ENCODE measurements at places on chromosomes 3 and 15.
A peak's percentile ranks its signal among the peaks of the same experiment; 100 is the strongest.

GRCh38 chr3:191492601-191493000 is 31.6 kb downstream of the PYDC2 start:
- DNase-seq: no peak

- no peak for DNase-seq
These were observed 380.7 kb downstream of the PLOD2 start for GRCh38 chr3:145780301-145780700.

- no peak for DNase-seq
These were observed 921.2 kb downstream of the SQOR start for GRCh38 chr15:46556010-46556409.

DNA sequence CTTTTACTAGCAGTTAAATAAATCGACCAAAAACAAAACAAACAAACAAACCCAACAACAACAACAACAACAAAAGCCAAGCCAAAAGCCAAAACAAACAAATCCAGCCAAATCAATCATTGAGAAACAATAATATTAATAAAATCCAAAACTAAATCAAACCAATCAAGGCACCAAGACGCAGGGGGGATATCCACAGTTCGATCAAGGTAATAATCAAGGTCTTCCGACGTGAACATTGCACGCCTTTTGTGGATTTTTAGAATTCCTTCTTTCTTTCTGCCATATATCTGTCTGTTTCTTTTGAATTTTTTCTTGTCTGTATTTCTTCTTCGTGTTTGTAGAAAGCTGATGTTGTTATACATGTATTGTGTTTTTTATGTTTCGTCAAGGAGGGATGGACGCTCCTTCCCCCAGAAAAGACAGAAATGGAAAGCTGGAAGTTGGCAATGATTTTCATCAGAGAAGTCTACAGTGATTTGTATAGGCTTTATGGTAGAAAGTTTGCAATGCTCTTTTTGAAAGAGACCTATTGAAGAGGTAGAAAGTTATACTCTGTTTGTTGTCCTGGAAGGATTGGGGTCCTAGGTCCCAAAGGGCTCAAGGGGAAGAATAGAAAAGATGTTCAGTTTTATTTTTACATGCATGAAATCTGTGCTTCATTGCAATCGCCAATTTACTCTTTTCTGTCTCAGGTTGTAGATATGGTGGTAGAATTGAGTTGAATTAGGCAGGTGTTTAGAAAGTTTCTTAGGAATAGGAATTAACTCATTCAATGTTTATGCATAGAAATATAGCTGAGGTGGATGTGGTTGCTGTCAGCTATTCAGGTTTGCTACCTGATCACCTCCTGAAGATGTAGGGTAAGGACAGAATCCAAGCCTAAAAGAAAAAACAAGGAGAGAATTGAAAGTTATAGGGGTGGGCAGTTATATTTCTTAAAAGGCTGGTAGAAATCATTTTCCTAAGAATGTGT is 1.2 kb downstream of the ARPP21 start:
- peak; percentile 64 for DNase-seq

GRCh38 chr15:71812966-71813722 is 2.8 kb downstream of the NR2E3 start:
- DNase-seq: no peak

DNA sequence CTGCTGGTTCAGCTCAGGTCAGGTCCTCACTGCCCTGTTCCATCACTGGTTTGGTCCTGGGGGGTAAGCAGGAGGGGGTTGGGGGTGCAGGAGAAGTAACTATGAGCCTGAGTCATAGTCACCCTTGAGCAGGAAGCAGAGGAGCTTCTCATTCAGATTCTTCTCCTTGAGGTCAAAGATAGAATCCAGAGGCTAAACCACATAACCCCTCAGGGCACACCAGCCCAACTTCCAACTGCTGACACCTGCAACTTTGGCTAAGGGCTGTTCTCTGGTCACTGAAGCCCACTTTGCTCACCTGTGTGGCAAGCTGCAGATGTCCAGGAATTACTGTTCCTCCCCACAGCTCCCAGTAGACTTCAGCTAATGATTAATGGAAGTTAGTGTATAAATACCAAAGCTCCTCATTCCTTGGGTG is 48.8 kb upstream of the LRRFIP2 start:
- no peak for DNase-seq

DNA sequence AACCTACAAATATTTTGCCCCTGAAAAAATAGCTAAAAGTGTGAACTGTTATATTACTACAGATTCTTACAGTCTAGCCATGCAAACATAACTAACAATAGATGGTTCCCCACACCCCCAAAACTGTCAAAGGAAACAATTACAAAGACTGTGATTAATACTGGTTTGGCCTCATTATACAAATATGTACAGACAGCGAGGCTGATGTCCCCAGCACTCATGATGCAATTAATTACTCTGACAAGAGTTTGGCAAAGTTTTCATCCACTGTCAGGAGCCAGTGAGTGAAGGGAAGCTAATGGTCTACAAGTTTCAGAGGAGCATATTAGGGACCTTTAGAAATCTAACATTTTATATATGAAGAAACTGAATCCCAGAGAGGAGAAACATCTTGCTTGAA is 61.0 kb downstream of the HMG20A start:
- DNase-seq: no peak

DNA sequence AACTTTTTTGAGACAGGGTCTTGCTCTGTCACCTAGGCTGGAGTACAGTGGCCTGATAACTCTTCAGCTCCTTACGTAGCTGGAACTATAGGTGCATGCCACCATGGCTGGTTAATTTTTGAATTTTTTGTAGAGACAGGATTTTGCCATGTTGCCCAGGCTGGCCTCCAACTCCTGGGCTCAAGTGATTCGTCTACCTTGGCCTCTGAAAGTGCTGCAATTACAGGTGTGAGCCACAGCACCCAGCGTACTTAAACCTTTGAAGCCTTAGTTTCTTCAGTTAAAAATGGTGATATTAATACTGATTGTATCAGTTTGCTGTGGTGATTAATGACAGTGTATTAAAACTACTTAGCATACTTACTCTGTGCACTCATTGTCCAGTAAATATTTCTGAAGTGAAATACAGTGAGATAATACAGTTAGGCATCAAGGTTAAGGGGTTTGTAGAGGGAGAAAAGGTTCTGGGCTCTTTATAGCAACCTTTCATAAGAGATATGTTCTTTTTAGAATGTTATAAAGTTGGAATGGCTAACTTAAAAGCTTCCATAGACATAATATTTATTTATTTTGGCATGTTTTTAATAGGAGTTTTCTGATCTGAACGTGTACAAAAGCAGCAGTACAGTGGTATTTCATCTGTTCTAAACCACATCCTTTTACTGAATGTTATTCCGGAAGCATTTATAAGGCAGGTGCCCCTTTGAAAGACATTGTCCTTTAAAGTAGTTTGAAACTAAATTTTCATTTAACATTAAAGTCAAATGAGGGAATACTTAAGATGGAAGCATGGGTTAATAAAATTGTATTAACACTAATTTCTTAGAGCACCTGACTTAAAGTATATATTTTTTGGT is 23.6 kb downstream of the NCK1 start:
- no peak for DNase-seq

DNA sequence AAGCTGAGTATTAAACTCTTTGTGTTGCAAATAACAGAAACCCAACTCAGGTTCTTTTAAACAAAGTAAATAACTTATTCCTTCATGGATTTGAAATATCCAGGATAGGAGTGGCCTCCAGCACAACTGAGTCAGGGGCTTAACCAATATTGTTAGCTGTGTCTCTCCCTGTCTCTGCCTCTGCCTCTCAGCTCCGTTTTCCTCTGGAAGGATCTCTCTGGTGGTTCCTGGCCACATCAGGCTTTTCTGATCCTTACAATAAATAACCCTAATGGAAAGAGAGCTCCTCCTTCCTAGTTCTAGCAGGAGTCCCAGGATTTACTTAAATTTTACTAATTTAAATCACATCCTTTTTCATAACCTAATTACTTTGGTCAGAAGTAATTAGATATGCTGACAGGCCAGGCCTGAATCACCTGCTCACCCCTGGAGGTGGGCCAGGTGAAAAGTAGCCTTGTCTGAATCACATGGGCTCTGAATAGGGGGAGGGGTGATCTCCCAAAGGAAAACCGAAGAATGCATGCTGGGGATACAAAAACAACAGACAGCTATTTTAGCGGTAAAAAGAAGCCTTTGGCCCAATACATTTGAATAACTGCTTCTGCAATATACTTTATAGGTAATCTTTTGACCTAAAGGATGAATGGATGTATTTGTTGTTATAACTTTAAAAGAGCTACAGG is 75.4 kb downstream of the REC114 start:
- no peak for DNase-seq

DNA sequence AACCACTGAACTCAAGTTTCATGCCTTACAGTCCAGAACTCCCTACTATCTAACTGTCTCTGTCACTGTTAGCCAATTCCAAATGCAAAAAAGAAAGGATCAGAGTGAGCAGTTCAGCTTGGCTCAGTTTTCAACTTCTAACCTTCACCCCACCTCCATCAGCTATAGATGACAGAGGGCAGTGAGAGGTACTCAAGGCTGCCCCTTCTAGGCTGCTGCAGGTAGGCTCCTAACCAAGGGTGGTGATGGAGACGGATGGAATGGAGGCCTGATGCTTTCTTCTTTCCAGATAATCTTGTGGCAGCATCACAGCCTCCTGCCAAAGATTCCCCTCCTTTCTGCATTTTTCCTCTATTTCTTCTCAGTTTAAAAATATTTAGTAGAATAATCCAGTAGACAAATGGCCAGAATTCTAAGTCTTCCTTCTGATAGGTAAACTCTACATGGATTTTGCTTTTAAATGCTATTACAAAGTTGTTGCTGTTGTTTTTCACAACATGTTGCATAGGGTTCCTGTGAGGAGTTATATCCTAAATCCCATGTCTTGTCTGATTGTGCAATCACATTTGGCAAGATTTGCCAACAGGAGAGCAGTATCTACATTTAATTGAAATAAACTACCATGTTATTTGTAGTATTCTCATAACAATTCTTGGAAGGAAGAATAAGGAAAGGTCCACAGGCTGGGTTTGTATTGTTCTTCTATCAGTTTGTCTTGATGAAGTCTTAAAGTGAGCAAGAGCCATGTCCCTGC is 301.6 kb upstream of the TRIM42 start:
- no peak for DNase-seq

GRCh38 chr15:82963471-82964341 is 11.2 kb upstream of the HOMER2 start:
- DNase-seq: no peak

DNA sequence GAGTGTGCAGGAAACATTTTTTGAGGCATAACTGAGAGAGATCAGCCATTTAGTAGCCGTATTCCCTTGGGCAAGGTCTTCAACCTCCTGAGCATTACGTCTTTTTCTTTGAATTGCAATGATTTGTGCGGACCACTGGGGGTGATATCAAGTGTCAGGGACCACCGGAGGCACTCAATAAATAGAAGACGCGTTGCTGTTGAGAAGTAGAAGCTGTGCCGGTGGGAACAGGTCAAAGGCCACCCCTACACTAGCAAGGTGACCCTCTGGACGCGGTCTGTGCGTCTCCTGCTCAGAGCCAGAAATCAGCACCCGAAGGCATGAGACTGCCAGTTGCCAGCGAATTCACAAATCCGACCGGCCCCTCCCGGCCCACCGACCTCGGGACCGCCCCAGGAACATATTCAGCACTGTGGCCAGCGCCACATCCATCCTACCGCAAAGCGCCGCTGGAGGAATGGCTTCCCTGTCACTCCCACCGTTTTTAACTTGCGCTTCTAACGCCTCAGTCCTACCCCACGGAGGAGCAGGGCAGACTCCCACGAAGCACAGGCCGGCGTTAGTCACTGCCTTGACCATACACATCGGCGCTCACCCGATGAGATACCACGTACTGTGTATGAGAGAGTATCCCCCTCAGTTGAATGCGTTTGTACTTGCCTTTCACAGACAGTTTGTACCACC is 1.4 kb upstream of the GHSR start:
- DNase-seq: no peak

DNA sequence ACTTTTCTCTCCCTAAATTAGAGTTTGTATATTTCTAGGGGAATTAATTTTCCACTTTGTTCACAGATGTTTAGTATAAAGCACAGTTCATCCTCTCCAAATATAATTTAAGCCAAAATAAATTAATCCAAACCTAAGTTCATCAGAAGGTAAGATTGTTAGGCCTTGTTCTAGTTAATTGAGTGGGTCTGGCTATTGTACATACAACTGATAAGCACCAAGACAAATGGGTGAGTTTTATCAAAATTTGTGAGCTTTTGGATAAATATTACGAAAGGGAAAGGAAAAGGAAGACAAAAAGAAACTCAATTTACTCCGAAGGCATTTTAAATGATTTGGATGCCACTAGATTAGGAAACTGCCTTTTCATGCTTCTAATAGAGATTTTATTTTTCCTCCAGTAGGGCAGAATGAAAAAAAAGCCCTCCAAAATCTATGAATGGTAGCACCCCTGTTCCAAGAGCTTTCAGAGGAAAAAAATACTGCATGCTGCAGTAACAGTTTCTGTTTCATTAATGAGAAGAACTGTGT is 304.0 kb downstream of the ZNF385D start:
- DNase-seq: no peak

- DNase-seq: no peak
These were observed 3.1 kb downstream of the TSPAN3 start for GRCh38 chr15:77067691-77068367.

GRCh38 chr15:28099555-28100140 is 533 bp upstream of the OCA2 start:
- DNase-seq: no peak

DNA sequence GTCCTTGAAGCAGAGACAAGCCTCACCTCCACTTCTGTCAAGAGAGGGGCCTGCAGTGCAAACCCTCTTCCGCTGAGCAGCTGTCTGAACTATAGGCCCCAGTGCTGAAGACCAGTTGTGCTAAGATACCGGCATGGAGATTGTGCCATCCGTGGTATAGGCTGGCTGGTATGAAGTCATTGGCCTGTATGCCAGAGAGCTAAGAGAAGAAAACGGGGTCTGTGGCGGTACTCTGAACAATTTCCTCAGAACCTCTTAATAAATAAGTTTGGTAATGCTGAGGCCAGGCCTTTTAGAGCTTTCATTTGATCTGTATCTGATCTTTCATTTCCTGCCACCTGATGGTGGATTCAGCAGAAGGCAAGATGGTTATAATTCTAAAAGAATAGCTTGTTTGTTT is 123.0 kb downstream of the LRIG1 start:
- DNase-seq: no peak

GRCh38 chr3:170565495-170565894 is 20.4 kb downstream of the SLC7A14 start:
- DNase-seq: no peak

GRCh38 chr3:94158512-94158911 is 95.7 kb downstream of the NSUN3 start:
- DNase-seq: no peak

DNA sequence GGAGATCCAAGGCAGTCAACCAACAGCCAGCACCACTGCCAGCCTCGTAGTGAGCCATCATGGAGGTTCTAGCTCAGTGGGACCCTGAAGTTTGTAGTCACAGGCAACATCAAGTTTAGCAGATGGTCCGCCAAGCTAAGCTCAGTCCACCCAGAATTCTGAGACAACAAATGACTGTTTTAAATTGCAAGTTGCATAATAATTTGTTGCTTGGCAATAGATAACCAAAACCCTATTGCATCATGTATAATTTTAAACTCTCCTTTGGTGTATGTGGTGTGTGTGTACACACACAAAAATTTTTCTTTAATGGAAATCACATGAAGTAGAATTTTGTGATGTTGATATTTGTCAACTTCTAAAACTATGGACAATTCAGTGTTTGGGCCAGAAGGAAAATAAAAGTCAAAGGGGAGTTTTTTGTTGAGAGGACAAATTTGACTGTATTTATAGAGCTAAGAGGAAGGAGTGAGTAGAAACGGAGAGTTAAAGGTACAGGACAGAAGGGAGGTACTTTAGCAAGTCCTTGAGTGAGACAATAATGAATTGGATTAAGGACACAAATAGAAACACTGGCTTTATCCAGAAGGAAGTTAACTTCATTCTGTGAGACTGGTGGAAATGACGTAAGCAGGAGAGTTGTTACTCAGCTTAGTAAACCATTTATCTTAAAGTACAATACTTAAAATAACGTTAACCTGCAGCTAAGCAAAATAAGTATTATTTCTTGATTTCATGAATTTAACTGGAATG is 83.6 kb downstream of the NCEH1 start:
- DNase-seq: no peak
